ENCODE measurements at places on chromosomes 16 and 17.

- DNase-seq: no peak
These were observed 276.5 kb upstream of the XYLT1 start for GRCh38 chr16:17747081-17747756.

DNA sequence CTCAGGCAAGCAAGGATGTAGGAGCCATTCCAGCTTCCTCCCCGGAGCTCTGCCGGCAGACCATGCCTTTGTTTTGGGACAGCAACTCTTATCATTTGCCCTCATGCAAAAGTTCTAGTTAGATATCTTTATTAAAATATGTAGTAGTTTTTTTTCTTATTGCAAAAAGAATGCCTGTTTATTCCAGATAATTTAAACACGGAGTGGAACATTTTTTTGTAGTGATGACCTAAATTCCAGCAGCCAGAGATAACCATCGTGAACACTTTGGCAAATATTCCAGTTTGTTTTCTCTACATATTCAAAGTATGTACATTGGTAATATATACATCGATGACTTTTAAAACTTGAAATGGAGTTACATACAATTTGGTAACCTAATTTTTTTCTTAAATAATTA, 54.8 kb downstream of the CRISPLD2 start:
- DNase-seq: no peak

DNA sequence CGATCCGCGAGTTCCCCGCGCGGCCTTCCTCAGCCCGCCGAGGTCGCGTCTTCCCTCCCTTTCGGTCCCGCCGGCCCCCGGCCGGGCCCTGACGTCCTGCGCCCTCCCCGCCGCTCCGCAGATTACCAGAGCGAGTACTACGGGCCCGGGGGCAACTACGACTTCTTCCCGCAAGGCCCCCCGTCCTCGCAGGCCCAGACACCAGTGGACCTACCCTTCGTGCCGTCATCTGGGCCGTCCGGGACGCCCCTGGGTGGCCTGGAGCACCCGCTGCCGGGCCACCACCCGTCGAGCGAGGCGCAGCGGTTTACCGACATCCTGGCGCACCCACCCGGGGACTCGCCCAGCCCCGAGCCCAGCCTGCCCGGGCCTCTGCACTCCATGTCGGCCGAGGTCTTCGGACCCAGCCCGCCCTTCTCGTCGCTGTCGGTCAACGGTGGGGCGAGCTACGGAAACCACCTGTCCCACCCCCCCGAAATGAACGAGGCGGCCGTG, 5.4 kb downstream of the LHX1 start:
- DNase-seq: no peak

DNA sequence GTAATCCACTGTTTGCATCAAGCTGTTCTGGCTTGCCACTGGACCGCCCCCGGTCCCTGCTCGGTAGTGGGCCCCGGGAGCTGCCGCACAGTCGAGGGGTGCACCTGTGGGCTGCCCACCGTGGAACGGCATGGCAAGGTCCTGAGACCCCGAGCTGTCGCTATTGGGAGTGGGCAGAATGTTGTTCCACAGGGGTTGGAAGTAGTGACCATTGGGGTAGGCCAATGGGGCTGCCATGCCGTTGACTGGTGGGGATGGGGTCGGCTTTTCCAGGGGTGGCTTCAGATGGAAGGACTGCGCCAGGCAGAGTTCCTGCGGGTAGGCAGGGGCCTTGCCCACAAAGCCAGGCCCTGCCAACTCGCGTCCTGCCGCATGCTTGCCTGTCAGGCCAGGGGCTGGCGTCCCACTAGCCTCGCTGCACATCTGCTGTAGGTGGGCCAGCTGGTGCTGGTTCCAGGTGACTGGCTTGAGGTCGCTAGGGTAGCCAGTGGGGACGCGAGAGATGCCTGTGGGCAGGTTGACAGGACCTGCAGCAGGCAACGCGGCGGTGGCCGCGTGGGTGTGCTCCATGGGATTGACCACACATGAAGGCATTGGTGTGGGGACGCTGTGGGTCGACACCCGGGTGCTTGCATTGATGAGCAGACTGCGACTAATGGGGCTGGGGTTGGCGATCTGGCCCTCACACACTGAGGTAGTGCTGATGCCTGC, 14.8 kb downstream of the TRAF4 start:
- DNase-seq: no peak

DNA sequence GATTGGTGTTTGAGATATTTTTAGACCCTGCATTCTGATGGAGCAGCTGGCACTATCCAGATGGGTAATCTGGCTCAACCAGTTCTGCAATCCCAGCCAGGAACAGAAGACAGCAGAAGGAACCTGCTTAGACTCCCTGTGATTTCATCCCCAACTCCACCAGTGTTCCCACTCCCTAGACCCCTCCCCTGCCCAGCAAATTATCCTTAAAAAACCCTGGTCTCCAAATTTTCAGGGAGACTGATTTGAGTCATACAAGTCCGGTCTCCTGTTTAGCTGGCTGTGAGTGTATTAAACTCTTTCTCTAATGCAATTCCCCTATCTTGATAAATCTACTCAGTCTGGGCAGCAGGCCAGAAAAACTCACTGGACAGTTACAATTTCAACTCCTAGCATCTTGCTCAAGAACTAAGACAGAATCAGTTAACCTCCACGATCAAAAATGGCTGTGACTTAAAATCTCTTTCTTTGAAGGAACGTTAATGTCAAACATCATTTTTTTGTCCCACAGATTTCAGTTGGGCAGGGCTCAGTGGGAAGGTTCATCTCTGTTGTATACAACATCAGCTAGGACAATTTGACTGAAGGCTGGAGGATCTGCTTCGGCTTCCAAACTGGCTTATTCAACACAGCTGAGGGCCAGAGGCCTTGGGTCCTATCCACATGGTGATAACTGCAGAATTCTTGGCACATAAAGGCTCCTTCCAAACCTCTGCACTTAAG, 4.9 kb upstream of the RBL2 start:
- DNase-seq: no peak

- no peak for DNase-seq
These were observed 162.0 kb downstream of the SDK2 start for GRCh38 chr17:73482251-73482716.

- DNase-seq: no peak
These were observed 5.7 kb downstream of the KCNJ16 start for GRCh38 chr17:70080541-70081347.

- DNase-seq: no peak
These were observed 7.7 kb upstream of the HOXB2 start for GRCh38 chr17:48552466-48553189.

GRCh38 chr16:630815-631405, at the start of gene WFIKKN1:
Gene WFIKKN1, plus strand, starts transcription at chr16:630985. Its CDS starts 269 bp downstream, at chr16:631254.
- DNase-seq: no peak

DNA sequence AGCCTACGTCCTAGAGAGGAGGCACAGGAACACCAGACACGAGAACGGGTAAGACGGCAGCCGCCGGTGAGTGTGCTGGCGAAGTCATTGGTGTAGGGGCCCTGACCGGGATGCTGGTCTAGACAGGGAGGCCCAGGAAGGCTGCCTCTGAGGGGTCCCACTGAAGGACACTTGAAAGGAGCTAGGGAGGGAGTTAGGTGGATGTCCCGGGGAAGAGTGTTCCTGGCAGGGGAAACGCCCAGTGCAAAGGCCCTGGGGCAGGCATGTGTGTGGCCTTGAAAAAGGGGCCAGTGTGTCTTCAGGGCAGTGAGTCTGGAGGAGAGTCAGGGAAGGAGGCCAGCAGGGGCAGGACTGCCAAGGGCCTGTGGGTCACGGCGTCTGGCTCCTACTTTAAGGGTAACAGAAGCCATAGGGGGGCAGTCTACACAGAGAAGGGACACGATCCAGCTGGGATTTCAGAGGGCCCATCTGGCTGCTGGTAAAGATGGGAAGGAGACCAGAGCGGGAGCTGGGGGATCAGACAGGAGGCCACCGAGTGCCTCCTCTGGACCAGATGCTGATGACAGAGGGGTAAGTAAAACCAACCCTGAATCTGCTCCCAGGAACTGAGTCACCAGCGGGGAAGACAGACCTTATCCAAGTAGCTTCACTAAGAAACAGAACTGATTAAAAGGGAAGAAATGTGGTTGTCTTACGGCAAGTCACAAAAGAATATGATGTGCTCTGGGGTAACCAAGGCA, 115.9 kb downstream of the LITAF start:
- DNase-seq: no peak

DNA sequence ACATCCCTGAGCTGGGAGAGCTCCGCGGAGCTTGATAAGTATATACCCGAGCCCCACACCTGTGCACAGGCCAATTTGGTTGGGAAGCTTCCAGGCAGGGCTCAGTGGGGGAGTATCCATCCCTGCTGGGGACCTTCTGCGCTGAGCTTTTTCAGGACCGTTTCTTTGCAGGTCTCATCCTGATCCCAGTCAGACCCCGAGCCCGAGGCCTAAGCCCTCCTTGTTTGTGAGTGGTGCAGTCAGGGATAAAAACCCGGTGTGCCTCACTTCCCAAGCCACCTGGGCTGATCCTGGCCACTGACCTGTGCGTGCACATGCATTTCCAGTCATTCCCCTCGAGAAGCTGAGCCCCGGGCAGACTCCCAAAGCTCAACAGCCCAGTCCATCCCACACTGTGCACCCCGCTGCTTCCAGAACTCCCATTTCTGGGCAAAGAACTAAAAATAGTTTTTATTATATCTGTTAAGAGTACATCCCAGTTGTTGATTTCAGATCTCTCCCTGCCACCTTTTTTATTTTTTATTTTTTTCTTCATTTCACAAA, 27.3 kb upstream of the NAT9 start:
- DNase-seq: no peak

- no peak for DNase-seq
These were observed 255.1 kb downstream of the SNX29 start for GRCh38 chr16:12231666-12232065.

- no peak for DNase-seq
These were observed 57.3 kb upstream of the BCO1 start for GRCh38 chr16:81181013-81181720.

GRCh38 chr16:11632455-11632939, 35.8 kb upstream of the SNN start:
- DNase-seq: no peak

DNA sequence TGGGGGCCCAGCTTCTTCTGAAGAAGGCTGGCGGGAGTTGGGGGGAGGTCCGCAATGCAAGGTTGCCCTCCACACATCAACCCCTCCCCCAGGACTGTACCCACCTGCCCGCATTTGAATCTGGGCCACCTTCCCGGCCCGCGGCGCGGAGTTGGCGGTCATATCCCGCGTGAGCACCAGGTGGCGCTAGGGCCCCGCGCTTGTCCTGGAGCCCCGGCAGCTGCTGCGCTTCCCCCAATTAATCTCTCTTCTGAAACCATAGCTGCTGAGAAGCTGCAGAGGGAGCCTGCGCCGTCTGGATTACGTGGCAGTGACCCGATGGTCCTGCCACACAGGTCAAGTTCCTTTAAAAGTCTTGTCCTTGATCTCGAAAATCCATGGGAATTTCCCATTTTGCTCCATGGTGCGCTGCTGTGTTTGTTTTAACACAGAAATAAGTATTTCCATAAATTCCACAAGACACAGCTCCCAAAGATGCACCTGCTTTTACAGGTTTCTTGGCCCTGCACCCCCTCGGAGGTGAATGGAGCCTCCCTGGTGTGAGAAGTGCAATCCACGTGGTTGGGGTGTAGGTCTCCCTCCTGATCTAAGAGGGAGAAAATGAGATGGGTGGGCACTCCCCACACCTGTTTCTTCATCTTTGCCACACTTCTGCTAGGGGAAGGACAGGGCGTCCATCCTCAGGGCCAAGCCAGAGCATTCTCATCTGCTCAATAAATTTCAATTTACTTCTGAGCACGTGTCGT, 22.1 kb downstream of the COX4I1 start:
- peak; percentile 89 for DNase-seq

Data from germinal center (tissue), 1 donor.